ENCODE measurements at places on chromosomes 3 and 15. TPM values are rescaled to one million over a fixed set of nuclear protein-coding genes. Genes with fewer than 3 reads are reported as not detected.
A peak's percentile ranks its signal among the peaks of the same experiment; 100 is the strongest.

Gene DPH3
- 18.1 TPM for total RNA-seq

Gene SLC28A1
- 0.46 TPM for total RNA-seq

GRCh38 chr3:96017556-96017955, 796.8 kb upstream of the EPHA6 start:
- DNase-seq, result no peak

Gene CHRM5
- not detected for total RNA-seq

DNA sequence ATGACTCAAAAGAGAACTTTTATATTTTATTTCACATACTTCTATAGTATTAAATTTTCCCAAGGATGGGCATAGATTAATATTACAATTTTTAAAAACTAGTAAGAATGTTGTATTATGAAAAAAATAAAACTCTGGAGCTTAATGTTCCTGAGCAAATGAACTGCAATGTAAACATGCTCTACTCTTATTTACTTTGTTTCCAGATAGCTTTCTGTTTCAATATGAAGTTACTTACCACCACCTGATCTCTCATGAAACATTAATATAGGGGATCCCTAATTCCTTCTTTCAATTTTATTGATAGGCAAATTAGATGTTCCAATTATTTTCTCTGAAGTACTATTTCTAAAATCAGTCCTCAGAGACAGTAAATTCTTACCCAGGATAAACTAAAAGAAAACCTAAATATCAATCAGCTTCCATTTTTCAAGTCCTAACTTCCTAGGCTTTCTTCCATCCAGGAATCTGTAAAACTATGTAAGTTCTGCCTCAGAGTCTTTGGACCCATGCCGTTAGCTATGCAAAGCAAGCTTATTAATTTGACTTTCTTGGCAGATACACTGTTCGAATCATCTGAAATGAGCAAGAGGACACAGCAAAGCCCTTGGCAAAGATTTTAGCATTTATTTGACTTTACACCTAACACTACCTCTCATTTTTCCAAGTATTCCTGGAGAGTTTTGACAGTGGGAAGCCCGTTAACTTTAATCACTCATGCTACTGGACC, 93.2 kb downstream of the PLCH1 start:
- DNase-seq, result no peak

GRCh38 chr3:183074261-183074660, 25.0 kb downstream of the MCCC1 start:
- no peak for DNase-seq

- no peak for DNase-seq
These were observed 1.5 kb downstream of the VIPR1 start for GRCh38 chr3:42503957-42504333.

Gene CCR3
- total RNA-seq, result not detected

- peak; percentile 88 for DNase-seq
These were observed 78.6 kb upstream of the TSEN2 start for GRCh38 chr3:12405432-12406272.

Gene PTH1R
- 11.8 TPM for total RNA-seq

DNA sequence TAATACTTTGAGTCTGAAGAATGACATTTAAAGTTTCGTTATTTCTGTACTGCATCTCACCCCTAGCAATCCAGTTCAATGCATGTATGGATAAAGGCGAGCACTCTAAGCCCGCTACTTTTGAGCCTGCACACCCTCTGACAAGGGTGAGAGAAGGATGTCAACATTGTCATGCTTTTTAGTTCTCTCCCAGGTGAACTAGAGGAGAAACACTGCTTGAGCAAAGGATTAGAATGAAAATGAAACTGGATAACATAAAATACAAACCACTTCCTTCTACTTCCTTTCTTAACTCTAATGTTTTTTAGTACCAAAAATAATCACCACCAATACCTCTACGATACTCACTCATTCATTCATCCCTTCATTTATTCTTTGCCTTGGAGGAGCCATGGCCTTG, 588.7 kb upstream of the NR2F2 start:
- DNase-seq, result no peak

DNA sequence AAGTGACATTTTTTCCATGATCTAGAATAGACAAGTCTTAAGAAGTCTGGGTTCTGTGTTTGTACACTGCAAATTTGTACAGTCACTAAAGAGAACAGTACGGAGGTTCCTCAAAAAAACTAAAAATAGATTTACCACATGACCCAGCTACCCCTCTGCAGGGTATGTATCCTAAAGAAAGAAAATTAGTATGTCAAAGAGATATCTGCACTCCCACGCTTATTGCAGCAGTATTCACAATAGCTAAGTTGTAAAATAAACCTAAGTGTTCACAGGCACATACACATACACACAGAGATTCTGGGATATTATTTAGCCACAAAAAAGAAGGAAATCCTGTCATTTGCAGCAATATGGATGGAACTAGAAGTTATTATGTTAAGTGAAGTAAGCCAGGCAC, 120.4 kb downstream of the ZIC1 start:
- no peak for DNase-seq

DNA sequence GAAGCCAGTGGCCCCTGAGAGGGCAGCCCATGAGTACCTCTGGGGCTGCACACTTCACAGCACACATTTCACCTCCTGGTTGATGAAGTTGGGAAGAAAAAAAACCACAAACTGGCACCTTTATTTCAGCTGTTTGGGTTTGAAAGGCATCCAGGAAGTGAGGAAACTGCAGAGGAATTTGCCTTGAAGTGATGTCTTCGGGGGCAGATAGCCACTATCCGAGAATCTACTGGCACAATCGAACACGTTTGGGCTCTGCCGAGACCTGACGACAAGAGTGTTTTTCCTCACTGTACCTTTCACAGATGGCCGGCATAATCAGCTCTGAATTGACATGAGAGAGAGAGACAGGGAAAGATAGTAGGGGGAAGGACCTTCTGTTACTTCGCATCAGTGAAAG, 59.7 kb downstream of the LRIG1 start:
- no peak for DNase-seq

Gene PRTG
- total RNA-seq, result 0.67 TPM

Gene GALNT15
- 7.2 TPM for total RNA-seq

Data from Right ventricle myocardium superior (tissue), 1 donor.